ENCODE measurements at places on chromosomes 4 and X.

- no peak for DNase-seq
These were observed 1.0 kb downstream of the LIMCH1 start for GRCh38 chr4:41538887-41539498.

DNA sequence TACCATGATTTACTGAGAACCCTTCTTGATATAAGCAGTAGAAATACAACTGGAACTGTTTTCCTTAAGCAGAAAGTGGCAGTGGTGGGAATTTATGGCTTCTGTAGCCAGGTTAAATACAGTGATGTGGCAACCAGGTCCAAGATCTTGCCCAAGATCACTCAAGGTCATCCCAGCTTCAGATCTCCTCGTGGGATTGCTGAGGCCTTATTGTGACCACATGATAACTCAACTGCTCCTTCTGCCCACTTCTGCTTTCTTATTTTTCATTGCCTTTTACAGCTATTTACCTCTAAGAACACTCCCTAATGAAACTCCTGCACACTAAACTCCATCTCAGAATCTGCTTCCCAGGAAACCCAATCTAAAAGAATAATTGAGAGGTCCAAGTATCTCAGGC lies 12.4 kb upstream of the CYBB start:
- DNase-seq: no peak

- no peak for DNase-seq
These were observed 16.1 kb downstream of the MSMO1 start for GRCh38 chr4:165343353-165344191.

- no peak for DNase-seq
These were observed 7.9 kb upstream of the SH3RF1 start for GRCh38 chr4:169278624-169279023.

- no peak for DNase-seq
These were observed 386.1 kb upstream of the CNKSR2 start for GRCh38 chrX:20988118-20988517.

DNA sequence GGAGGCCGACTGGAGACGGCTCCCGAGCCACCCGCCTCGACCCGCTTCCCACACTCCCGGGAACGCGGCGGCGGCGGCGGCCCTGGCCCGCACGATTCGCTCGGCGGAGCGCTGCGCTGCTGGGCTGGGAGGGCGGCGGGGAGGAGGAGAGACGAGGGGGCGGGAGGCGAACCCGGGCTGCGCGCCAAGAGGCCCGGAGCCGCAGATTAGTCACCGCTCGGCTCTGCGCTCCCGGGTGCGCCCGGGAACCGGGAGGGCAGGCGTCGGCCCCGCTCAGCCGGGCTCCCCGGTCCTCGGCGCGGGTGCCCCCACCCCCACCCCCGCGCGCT lies 11.2 kb upstream of the BCOR start:
- DNase-seq: peak; percentile 63

DNA sequence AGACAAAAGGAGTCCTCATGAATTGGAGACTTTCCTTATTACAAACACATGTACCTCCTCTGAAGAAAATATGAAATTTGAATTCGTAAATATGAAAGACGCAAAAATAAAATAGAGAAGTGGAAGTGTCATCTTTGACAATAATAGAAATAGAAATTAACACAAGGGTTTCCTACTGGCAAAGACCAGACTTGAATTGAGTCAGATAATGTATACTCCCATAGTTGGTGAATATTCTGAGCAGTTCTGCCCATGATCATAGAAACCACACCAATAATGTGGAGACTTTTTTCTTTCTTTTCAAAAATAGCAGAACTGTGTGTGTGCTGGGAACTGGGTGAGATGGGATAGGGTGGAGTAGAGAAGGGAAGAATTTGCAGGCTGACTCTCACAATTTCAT lies 277.7 kb upstream of the TET2 start:
- no peak for DNase-seq

GRCh38 chr4:70243091-70243490 lies 694 bp downstream of the CSN3 start:
- no peak for DNase-seq

- DNase-seq: no peak
These were observed 418.6 kb upstream of the DIPK2B start for GRCh38 chrX:45619290-45619689.

- no peak for DNase-seq
These were observed 171.8 kb upstream of the CLNK start for GRCh38 chr4:10856271-10856782.

GRCh38 chr4:98566361-98567008 lies 91.9 kb downstream of the TSPAN5 start:
- DNase-seq: no peak

- peak; percentile 28 for DNase-seq
These were observed 43.0 kb downstream of the CCDC158 start for GRCh38 chr4:76377911-76378310.

GRCh38 chr4:157115613-157116335 lies 39.8 kb downstream of the GLRB start:
- DNase-seq: no peak

DNA sequence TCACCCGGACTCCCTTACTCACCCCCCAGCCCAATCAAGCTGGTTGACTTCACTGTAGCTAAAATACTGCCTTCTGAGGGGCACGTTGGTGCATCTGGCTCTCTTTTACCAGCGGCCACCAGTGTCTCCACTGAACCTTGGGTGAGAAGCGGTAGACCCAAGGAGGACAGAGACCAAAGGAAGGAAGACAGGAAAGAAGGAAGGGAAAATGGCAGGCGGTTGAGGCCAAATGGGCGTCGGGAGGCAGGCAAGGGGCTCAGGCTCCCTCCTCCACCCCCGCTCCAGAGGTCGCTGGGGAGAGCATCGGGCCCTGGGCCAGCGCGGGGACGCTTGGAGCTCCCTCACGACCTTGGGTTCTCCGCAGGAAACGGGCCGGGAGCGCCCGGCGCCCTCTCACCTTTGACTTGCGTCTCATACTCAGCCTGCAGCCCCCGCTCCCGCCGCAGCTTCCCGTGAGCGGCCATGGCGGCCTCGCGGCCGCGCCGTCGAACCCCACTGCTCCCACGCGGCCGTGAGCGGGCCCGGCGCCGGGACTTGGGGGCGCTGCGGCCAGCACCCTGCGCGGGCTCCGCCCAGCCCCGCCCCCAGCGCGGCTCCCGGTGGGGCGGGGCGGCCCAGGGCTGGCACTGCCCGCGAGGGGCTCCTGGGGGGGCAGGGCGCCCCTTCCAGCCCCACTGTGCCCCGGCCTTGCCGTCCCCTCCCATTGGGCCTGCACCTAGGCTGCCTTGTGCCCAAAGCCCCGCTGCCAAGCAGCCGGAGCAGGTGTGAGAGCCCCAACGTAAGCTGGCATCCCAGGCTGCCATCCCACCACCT lies at the start of gene ARHGAP4:
TSS of gene ARHGAP4 (minus strand) at position 526 of the 813 bp plus-strand sequence. CDS start at position 464, 62 bp downstream.
- peak; percentile 61 for DNase-seq

DNA sequence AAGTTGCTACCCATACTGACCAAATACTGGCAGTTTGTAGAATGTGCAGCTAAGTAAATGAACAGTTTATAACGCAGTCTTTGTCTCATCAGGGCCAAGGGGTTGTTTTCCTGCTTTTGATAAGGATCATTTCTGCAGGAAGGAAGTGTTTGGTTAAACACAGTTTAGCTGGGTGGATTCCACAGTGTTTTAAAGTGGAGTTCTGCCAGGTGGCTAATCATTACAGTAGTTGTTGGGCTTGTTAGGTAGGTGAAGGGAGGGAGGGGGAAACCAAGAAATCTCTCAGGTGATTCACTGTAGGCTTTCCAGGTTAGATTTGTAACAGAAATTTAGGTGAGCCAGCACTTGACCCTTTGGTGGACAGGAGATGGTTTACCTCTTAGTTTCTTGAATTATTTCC lies 58.1 kb downstream of the FNIP2 start:
- no peak for DNase-seq

DNA sequence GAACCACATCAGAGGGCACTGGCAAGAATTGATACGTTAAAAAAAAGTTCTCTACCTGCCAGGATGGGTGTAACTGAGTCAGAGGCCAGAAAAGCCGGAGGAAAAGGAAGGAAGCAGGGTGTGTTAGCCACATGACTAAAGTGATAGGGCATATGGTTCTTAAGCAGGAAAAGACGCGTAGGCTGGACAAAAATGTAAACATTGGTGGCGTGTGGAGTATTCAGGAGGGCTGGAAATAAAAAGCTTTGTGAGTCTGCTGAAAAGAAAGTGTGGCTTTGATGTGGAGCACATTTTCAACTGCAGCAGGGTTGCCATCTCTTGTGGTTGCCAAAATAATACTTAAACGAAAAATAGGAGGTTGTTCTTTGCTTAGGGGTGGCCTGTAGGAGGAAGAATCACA lies 186.5 kb upstream of the RPL34 start:
- DNase-seq: no peak

DNA sequence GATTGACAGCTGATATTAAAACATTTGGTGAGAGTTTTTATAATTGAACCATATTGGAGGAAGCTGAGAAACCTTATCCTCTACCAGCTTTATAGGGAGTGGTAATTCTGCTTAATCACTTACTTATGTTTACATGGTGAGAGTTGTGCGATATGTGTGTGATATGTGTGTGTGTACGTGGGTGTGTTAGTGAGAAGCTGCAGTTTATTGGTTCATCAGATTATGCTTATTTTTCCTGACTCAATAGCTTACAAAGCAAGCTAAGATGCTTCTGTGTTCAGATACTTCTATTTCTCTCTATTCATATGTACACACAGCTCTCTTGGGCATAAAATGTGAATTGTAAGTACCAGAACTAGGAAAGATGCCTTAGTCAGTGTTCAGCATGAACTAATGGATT lies 343.7 kb downstream of the GRIA2 start:
- no peak for DNase-seq

DNA sequence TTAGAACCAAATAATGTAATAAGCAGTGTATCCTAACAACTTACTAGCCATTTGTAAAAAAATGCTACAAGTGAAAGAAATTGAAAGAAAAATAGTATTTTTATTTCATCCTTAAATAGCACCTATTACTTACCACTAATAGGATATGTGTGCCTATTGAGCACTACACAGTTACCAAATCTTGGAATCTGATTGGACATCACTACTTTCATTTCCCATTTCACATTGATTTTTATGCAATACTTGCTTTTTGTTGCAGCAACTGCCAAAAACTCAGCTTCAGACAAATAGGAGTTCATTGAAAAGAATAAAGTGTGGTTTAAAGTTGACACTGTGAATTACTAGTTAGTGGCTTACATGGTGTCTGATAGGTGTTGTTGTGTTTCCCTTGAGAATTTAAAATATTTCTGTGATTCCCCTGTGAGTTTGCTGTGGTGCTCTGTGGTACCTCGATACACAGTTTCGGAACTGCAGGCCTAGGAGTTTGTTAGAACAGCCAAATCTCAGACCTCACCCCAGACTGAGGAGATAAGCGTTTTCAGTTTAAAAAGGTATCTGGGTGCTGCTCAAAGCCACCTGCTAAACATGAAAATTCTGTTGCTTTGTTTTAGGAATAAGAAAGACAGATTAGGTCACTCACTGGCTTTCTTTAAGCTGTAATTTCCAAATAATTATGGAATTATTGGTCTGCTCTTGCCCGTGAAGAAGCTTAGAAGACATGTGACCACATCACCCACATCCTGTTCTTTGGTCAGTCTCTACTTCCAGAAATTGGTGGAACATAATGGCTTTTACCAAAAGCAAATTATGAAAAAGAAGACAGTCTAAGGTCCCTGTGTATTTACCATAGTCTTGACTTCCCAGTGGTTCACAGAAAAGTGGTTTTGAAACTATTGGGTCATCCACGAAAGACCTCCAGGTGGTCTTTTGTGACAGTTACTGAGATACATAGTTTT lies 97.8 kb downstream of the SYTL5 start:
- no peak for DNase-seq

GRCh38 chrX:2320580-2321327 lies 180.0 kb downstream of the DHRSX start:
- no peak for DNase-seq

- DNase-seq: no peak
These were observed 42.1 kb downstream of the SLC2A9 start for GRCh38 chr4:9979101-9979701.

GRCh38 chr4:52915730-52916300 lies 53.7 kb downstream of the RASL11B start:
- DNase-seq: no peak

Data from activated T-cell treated with anti-CD3 and anti-CD28 coated beads for 48 hours (primary cell).